ENCODE measurements at places on chromosomes 1 and 21.

DNA sequence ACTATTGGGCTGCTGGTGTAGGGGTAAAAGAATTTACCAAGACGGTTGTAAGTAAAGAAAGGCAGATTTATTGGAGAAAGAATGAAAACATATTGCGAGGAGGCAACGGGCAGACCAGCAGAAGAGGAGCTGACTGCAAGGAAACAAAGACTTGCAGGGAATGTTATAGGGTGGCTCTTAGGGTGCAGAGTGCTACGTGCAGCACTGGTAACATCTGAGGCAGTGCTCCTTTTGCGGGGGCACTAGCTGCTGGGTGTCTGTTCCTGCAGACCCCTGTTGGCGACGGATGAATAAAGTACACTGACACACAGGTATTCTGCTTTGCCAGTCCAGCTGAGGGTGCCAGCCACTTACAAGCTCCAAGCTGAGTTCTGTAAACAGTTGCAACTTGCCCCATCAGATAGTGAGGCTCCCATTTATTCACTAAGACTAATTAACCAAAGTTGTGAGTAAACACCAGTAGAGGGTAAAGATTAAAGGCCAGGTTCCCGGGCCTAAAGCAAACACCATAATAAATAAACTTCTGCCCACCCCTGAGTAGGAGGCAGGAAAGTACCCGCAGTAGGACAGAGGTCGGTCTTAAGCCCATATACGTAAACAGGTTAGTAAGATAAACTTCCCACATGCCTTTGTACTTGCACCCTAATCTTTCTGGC lies 140.2 kb upstream of the KCNK1 start:
- no peak for DNase-seq

DNA sequence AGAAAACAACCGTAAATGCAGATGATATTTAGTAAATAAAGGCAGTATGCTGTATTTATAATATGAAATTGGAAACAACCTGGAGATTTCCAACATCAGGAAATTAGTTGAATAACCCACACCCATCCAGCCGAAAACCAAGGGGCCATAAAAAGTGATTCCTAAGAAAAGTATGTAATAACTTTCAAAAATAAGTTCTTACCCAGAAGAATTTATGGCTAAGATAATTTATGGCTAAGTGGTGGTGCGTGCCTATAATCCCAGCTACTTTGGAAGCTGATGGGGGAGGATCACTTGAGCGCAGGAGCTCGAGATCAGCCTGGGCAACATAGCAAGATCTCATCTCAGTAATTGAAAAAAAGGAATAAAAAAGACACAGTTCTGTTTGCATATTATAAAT lies 43.2 kb downstream of the TMCO4 start:
- DNase-seq = no peak

- no peak for DNase-seq
Observed at GRCh38 chr1:215835951-215836350, 268.8 kb downstream of the KCTD3 start.

DNA sequence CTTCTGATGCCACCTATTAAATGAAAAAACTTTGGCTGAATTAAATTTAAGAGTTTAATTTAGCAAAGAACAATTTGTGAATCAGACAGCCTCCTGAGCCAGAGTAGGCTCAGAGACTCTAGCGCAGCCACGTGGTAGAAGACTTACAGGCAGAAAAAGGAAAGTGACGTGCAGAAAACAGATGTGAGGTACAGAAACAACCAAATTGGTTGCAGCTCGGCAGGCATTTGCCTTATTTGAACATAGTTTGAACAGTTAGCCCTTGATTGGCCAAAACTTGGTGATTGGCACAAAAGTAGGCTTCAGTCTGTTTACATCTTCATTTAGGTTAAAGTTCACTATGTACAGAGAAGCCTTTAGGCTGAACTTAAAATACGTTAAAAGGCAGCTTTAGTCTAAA lies 22.9 kb downstream of the TCP10L start:
- DNase-seq = no peak

GRCh38 chr21:16587141-16587581 lies 857.4 kb downstream of the USP25 start:
- peak; percentile 92 for DNase-seq

GRCh38 chr1:204449678-204450280 lies 38.2 kb upstream of the PPP1R15B start:
- DNase-seq = no peak

- no peak for DNase-seq
Observed at GRCh38 chr1:2850502-2850901, 49.0 kb upstream of the TTC34 start.

- DNase-seq = no peak
Observed at GRCh38 chr1:229027158-229027557, 243.8 kb upstream of the RAB4A start.

DNA sequence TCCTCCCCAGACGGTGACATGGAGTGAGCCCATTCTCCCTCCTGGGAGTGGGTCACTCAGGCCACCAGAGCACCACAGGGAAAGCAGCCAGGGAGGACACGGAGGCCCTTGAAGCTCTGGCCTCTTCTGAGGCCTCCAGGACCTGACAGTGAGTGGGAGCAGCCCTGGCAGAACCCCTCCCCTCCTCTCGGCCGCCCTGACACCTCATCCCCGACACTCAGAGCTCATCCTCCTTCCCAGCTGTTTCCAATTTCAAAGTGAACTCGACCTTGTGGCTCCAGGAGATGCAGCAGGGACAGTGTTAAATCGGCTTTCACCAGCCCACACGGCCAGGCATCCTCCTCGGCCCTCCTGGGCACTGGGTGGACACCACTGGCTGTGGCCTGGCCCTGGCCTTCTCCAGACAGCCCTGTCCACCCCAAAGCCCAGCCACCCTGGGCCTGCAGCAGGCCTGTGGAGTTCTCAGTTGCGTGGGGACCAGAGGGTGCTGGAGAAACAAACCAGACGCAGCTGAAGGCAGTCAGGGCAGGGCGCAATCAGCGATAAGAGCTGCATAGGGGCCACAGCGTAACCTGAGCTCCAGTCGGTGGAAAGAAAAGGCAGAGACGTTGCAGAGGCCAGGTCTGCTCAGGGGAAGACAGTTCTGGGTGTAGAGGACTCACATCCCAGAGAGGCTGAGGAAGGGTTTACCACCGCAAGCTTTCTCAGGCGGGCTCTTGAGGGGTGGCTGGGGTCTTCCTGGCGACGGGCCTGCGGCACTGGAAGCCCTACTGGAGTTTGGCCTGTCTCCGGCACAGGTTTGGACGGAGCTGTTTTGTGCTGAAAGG lies 27.1 kb downstream of the FTCD start:
- no peak for DNase-seq

DNA sequence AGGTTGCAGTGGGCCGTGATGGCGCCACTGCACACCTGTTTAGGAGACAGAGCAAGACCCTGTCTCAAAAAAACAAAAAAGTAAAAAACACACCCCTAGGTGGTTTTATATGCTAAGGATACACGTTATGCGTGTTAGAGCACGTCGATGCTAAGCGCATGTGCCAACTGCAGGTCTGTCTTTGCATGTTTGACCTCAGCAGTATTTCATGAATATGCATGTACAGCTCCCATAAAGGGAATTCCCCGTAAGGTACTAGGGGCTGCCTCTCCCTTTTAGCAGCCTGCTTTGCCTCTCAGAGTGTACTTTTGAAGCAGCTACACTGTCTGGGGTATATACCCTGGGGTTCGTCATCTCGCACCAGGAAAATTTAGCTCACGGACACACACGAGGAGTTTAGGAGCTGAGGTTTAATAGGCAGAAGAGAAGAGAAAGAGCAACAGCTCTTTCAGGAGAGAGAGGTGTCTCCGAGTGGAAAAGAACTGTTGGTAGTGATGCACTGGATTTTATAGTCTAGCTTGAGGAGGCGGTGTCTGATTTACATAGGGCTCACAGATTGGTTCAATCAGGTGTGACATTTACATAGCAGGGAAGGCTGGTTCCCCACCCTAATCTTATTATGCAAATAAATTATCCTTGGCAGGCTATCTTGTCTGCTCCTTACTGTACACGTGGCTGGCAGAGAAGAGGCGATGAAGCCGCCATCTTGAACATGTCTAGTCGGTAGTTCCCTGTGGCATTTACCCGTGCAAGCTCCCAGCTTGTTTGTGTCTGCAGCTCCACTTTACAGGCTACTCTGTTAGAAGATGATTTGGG lies 4.2 kb upstream of the OTUD3 start:
- no peak for DNase-seq
